ENCODE measurements at places on chromosomes 1 and 21.

DNA sequence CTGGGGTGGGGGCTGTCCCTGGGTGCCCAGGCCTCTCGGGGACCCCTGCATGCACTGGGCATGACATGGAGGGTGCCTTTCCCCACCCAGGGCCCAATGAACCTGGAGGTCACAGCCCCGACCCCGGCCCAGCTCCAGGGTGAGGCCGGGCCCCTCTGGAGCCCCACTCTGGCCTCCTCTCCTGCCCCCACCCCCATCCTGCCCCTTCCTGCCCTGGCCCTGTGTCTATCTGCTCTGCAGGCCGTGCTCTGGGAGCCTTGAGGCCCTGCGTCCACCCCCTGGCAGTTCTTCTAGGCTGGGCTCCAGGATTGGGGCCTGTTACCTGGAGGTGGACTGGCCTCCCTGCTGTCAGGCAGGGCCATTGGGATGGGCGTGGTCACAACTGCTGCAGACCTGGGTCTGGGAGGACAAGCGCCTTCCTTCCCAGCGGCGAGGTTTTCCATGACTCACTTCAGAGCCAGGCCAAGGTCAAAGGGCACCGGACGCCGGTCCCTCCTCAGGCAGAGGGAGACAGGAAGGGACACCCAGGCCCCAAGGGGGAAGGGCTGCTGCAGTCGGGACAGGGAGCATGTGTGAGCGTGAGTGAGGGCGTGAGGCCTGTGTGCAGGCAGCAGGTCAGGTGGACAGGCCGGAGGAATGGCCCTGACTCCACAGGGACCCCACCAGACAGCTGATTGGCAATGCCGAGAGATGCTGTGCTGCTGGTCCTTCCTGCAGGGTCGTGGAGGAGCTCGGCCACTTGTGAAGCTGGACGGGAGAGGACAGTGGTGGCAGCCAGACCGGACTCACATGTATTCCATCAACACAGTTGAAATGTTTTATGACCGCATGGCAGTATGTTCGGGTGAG lies 31.1 kb upstream of the POFUT2 start:
- no peak for DNase-seq

GRCh38 chr1:248790456-248790855 lies 34.9 kb upstream of the LYPD8 start:
- no peak for DNase-seq

DNA sequence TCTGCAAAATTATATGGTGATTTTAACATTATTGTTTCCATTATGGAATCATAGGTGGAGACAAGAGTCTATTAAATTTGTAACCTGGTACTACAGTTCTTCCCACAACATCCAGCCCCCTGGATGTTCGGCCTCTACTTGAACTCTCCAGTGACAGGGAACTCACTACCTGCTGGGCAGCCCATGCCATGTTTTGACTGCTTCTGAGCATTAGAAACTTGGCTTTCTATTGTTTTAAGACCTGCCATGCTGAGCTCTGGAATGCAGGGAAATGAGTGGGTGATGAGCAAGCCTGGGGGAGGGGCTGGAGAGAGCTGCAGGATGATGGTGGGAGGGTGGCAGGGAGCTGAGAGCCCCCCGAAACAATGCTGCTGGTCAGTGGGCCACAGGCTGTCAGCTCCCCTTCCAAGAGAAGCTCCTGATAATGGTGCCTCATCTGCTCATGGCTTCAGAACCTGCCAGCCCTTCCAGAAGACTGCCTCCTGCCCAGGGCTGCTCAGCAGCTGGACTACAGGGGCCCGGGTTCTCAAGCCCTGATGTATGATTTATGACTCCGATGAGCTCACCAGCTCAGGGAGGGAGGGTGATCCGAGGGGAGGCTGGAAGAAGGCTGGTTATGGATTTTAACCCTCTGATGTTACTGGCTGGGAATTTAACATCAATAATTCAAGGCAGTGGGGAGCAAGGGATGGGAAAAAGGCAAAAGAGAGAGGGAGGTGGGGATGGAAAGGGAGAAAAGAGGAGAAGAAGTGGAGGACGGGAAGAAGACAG lies 205.0 kb downstream of the HIVEP3 start:
- DNase-seq, result no peak

DNA sequence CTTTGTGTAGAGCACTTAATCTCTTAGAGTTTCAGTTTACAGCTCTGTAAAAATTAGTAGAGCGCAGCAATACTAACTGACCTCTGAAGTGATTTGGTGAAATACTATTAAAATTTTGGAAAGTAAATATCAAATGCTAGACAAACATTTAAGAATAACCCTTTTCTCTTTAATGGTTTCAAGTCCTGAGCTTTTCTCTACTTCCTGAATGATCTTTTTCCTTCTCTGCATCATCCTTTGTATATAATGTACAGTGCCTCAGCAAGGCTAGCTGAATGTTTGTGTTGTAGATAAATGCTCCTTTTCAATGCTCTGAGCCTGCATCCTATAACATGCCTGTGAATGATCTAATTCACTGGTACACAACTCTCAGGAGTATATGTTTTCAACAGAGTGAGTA lies 272.9 kb downstream of the ADGRL2 start:
- DNase-seq, result no peak

- no peak for DNase-seq
These were observed 102.2 kb downstream of the COQ8A start for GRCh38 chr1:227042292-227042691.

DNA sequence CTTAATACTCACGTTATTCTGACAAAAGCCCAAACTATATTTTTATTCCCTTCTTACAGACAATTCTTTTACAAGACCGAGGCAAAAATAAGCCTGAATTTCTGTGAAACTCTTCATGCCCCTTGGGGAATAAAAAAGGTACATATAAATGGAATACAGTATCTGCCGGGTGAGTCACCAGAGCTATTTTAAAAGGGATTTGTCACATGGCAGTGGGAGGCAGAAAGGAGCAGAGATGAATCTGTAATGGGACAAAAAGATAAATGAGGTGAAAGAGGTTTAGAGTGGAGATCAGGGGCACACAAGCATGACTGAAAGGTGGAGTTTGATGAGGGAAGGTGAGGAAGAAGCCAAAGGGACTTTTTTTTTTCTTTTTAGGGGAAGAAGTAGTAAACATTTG lies 8.8 kb downstream of the XCL1 start:
- no peak for DNase-seq

GRCh38 chr1:69572921-69573320 lies 5.2 kb downstream of the LRRC7 start:
- no peak for DNase-seq

DNA sequence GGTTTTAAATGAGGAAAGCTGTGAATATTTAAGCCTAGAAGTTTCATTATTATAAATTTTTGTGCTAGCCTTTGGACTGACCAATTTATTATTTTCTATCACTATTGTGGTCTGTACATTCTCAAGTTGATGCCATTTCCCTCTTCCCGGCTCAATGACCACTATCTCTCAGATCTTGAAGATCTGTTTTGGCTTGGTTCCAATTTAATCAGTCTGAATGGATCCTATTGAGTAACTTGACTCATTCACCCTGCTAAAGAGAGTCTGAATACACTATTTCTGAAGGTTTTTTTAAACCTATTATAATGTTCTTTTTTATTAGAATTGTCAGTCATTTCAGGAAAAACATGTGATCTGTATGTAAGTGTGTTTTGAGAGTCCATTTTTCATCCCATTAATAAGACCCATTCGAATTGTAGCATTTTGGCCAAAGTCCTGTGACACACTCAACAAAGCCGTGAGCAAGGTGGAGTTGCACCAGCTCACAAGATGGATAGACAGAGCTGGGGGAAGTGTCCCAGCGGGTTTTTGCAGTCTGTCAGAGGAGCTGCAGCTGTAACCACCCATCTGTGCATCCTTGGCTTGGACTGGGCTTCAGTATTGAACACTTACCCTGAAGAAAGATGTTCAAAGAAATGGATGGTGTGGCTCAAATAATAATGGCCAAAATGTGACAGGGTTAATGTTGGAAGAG lies 145.6 kb downstream of the NFIA start:
- DNase-seq, result no peak

DNA sequence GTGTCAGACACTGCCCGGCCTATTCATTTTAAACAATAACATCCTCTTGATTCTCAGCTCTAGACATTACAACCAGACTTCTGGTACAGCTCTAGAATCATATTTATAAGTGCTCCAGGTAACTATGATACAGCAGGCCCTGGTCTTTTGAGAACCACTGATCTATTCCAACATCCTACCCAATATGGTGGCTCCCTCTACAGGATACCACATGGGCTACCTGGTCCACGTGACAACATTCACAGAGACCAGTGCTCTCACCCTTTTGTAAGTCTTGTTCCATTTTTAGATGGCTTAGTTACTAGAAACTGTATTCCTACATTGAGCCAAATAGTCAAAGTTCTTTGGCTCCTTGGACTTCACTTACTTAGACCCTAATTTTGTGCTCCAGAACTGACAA lies 102.9 kb downstream of the PTPN14 start:
- DNase-seq, result no peak

DNA sequence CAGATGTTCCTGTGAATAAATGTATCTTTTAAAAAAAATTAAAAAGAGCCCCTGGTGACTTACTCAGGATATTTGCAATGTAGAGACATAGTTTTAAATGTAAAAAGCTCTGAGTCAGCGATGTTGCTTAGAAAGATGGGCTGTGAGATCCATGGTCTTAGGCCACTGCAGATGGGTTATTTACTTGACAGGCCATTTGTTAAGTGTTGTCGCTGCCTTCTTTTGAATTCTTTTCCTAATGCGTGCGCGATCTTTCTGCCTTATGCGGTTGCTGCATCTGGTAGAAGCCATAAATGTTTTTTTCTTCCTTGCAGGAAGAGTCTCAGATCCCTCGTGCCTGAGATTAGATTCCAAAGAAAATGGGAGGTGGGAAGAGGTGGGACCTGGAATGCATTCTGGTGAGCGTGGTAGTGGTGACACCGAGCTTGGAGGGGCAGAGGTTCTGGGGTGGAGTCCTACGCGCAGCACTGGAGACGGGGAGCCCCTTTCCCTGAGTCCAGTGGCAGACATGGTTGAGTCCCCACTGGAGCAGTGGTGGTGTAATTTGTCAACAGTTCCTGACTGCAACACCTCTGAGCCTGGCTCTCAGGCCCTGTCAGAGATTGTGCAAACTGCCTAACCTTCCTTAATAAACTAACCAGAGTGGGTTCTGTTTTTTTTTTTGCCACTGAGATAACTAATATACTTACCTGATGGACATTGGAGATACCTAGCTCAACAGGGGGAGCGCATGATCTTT lies 197.2 kb downstream of the HHAT start:
- DNase-seq, result no peak

DNA sequence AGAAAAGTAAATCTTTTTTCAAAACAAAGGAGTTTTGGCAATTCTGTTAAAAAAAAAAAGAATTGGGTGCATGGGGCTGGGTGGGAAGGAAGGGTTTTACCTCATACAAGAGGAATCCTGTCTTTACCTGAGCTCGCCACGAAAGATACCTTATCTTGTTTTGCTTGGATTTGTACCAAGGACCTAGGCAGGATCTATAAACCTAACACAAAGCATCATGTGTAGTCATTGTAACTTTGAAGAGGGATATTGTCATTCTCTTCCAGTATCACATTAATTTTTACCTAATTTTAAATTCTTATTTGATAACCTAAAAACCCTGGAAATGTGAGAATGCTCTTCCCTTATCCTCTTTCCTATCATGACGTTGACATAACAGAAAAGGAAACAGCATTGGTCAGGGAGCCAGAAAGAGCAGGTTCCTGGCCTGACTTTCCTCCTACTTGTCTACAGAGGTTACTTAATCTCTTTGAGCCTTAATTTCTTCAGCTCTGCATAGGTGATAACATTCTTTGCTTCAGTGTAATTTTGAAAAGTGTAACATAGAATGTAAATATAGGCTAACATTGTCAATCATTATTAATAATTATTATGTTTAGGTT lies 4.0 kb upstream of the LAMC1 start:
- no peak for DNase-seq

DNA sequence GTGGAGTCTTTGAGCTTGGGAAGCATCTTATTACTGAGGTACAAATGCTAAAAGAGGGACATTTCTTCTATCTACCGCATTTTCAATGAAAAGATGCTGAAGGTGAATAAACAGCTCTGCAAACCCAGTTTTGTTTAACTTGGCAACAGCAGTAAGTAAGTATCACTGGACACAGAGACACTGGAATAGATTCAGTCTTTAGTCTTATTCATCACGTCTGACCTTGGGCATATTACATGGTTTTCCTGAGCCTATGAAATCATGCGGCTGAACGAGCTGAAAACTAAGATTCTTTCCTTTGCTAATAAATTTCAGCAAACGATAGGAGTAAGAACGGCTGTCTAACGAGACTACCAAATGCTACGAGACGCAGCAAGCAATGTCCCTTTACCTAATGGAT lies 207.4 kb downstream of the GABPA start:
- DNase-seq, result no peak

GRCh38 chr1:4745560-4745959 lies 91.2 kb downstream of the AJAP1 start:
- peak; percentile 6 for DNase-seq

- no peak for DNase-seq
These were observed 178.3 kb downstream of the KCNJ6 start for GRCh38 chr21:37737996-37738395.

DNA sequence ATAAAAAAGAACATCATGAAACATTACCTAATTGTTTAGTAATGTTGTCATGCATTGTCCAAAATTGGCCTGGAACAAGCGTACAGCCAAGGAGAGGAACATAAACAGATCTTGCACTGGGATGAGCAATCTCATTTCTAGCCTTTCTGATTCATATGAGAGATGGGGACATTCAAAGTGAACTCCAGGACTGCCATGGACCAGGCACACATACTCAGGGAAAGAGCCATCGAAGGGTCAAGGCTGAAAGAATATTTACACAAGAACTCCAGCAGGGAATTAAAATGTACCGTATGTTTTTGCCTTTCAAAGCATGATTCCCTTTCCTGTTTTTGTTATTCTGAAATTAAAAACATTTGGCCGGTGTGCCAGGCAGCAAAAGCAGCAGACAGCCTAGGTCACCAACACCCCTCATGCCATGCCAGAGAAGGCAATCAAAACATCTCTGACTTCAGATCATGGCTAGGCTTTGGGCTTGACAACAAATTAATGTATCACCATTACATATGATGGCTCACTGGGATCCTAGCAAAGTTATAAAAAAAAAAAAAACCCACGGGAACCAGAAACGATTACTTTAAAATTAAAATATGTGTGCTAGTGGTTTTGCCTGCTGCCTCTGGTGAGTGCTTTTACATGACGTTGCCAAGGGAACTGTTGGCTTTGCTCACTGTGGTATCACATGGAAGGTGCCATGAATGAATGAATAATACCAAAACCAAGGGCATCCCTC lies 159.8 kb downstream of the TGFBR3 start:
- peak; percentile 74 for DNase-seq

DNA sequence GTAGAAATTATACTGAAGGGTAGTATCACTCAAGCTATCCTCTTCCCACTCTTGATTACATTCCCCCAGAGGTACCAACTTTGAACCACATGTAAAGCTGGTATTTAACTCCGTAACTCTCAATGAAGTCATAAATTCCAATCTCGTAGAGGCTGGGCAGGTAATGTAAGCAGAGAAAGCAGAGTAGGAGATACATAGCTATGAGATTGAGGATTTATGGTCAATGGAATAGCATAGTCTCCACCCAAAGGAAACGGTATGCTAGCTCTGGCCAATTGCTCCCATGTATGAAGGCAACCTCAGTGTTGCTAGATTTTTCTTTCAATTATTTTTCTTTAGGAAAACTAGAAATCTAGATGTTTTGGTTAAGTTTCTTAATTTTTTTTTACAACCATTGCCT lies 163.1 kb upstream of the NRIP1 start:
- no peak for DNase-seq

GRCh38 chr1:90045853-90046563 lies 51.1 kb downstream of the ZNF326 start:
- DNase-seq, result peak; percentile 21
